ENCODE measurements at places on chromosomes 12 and 14. TPM values are rescaled to one million over a fixed set of nuclear protein-coding genes. Genes with fewer than 3 reads are reported as not detected.

- H3K36me3 ChIP-seq, result no peaks in the 10 kb centered on the region
- no peak overlapping the region for H3K27ac ChIP-seq
- H3K27me3 ChIP-seq, result no peaks in the 10 kb centered on the region
- H3K4me1 ChIP-seq, result peaks cover 26% of the 10 kb centered on the region
- no peak overlapping the region for H3K4me3 ChIP-seq
Measured at GRCh38 chr14:72439707-72440106, 454.2 kb downstream of the DPF3 start.

DNA sequence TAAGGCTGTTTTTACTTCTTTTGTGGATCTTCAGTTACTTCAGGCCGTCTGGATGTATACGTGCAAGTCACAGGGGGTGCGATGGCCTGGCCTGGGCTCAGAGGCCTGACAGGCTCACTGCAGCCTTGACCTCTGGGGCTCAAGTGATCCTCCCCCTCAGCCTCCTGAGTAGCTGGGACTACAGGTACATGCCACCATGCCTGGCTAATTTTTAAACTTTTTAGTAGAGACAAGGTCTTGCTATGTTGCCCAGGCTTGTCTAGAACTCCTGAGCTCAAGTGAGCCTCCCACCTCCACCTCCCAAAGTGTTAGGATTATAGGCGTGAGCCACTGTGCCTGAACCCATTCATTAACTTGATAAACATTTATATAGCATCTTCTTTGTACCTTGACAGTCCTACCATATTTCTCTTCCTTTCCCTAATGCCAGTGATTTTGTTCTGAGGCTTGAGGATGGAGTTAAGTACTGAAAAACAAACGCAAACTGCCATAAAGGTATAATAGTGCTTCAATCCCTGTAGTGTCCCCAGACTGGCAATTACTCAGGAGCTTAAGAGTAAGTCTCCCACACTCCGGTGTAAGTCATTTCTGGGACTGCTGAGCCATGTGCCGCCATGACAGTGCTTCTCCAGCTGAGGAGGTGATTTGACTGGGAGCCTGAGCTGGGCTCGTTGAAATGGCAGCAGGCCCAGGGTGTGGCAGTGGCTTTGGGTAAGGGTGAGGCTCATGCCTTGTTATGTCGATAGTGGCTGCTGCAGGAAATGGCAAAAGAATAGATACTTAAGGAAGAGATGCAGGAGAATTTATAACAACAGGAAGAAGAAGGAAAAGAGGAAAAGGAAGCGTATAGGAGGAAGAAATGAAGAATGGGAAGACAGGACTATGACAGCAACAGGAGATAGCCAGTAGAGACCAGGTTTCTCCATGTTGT, 43.7 kb upstream of the HECTD1 start:
- H3K4me1 ChIP-seq, result no peaks in the 10 kb centered on the region
- H3K27ac ChIP-seq, result no peak overlapping the region
- H3K27me3 ChIP-seq, result no peaks in the 10 kb centered on the region
- no peaks in the 10 kb centered on the region for H3K36me3 ChIP-seq

GRCh38 chr14:67241411-67242167, at the start of gene PALS1:
TSS of gene PALS1 (plus strand) at chr14:67241435. CDS start at chr14:67279171, 37,736 bp downstream.
- peak within 1 kb of the TSS; percentile 84 for H3K4me3 ChIP-seq
- DNase-seq, result no peak
- peak within 1 kb of the TSS; percentile 74 for H3K27ac ChIP-seq
- H3K4me1 ChIP-seq, result peaks cover 6% of the 10 kb centered on the region
- H3K36me3 ChIP-seq, result peaks cover 6% of the 10 kb centered on the region

DNA sequence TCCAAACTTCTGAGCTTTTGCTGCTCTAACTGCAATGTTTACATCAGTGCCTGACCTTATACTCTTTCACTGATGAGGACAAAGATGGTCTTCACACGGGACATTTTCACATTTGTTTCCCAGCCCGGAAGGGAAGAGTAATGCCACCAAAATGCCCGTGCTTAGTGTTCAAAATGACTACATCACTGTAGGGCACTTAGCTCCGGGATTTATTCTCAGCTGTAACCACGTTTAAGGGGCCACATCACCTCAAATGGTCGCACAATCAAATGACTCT, 2.9 kb downstream of the GSG1 start:
- peaks cover 32% of the 10 kb centered on the region for H3K4me1 ChIP-seq
- no peaks in the 10 kb centered on the region for H3K27me3 ChIP-seq
- DNase-seq, result no peak
- H3K27ac ChIP-seq, result peak overlapping the region; percentile 92
- peak overlapping the region; percentile 68 for H3K4me3 ChIP-seq
- H3K36me3 ChIP-seq, result no peaks in the 10 kb centered on the region

DNA sequence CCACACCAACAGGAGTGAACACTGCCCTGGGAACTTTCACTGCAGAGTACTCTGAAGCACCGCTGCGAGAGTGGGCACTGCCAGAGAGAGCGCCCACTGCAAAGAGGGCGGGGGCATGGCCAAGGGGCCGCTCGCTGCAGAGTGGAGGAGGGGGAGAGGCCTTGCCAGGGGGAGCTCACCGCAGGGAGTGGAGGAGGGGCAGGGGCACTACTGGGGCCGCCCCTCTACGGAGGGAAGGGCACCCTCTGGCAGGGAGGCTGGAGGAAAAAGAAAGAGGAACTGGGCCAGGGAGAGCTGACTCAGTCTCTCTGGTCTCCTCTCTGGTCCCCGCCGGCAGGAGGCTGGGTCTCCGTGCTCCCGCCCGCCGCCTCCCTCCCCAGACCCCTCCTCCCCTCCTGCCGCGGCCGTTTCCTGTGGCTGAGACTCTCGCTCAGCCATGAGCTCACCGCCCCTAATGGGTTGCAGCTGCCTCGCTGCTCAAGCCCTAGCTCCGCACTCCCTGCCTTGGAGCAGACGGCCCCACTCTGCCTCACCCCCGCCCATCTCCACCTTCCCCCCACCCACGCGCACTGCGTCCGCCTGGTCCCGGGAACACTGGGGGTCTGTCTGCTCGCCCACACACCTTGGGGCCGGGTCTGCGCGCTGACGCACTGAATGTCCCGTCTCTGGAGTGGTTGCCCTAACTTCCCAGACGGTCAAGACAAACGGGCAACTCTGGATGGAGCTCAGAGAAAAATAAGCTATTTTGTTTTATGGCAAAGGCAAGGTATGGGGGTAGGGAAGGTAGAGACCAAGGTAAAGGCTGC, 1.3 kb downstream of the ARHGEF40 start:
- peaks cover 36% of the 10 kb centered on the region for H3K27me3 ChIP-seq
- H3K27ac ChIP-seq, result no peak overlapping the region
- no peaks in the 10 kb centered on the region for H3K36me3 ChIP-seq
- peak overlapping the region; percentile 43 for H3K4me3 ChIP-seq
- peaks cover 29% of the 10 kb centered on the region for H3K4me1 ChIP-seq

- no peaks in the 10 kb centered on the region for H3K36me3 ChIP-seq
- H3K4me1 ChIP-seq, result no peaks in the 10 kb centered on the region
- no peaks in the 10 kb centered on the region for H3K27me3 ChIP-seq
- H3K4me3 ChIP-seq, result no peak overlapping the region
- no peak overlapping the region for H3K27ac ChIP-seq
Measured at GRCh38 chr12:13504074-13504473, 307.5 kb downstream of the EMP1 start.

DNA sequence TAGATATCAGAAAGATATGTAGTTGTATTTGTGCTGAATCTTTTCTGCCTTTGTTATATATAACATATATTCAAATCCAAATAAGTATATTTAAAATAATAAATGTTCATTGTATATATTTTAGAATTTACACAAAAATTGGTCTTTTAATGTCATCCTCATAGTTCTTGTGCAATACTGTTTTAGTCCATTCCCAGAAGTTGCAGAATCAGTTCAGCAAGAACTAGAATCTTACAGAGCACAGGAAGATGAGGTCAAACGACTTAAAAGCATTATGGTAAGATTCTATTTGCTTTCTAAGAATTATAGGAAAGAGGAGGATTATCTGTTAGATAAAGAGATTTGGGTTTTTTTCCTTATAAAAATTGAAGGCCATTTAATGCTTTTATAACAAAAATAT, 51.0 kb downstream of the SCFD1 start:
- no peaks in the 10 kb centered on the region for H3K27me3 ChIP-seq
- H3K36me3 ChIP-seq, result no peaks in the 10 kb centered on the region
- H3K27ac ChIP-seq, result no peak overlapping the region

- H3K36me3 ChIP-seq, result no peaks in the 10 kb centered on the region
- H3K27ac ChIP-seq, result no peak overlapping the region
- H3K4me1 ChIP-seq, result no peaks in the 10 kb centered on the region
- H3K4me3 ChIP-seq, result no peak overlapping the region
Measured at GRCh38 chr14:90137807-90138206, 76.0 kb downstream of the KCNK13 start.

- no peak overlapping the region for H3K4me3 ChIP-seq
- H3K36me3 ChIP-seq, result no peaks in the 10 kb centered on the region
- H3K27ac ChIP-seq, result no peak overlapping the region
- H3K4me1 ChIP-seq, result peaks cover 6% of the 10 kb centered on the region
Measured at GRCh38 chr14:93212432-93212831, 5.4 kb downstream of the UBR7 start.

DNA sequence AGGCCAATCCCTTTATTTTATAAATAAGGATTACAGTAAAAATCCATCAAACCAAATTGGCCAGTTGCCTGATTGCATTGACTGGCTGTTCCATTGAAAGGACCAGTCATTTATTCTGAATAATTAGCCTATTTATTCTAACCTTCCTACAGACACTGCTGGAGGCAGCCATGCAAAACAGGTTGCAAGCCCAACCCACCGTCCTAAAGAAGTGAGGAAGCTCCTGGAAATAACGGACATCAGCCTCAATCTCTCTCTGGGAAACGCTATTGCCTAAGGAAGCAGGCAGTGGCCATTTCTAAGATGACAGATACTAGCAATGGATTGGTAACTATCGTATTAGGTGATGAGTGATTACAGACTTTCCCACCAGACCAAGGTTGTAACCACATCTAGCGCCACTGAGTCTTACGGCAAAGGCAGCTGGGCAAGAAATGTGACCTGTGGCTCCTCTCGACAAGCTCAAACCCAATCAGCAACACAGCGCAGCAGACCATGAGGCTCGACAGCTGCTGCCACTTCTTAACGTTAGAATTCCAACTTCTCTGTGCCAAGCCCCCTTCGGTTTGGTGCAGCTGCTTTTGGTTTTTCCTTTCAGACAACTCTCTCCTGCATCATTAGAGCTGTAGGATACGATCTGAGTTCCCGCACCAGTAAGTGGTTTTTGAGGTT, 134.2 kb downstream of the KCNK10 start:
- no peaks in the 10 kb centered on the region for H3K36me3 ChIP-seq
- DNase-seq, result no peak
- H3K4me3 ChIP-seq, result no peak overlapping the region
- no peaks in the 10 kb centered on the region for H3K27me3 ChIP-seq
- no peaks in the 10 kb centered on the region for H3K4me1 ChIP-seq
- H3K27ac ChIP-seq, result no peak overlapping the region

DNA sequence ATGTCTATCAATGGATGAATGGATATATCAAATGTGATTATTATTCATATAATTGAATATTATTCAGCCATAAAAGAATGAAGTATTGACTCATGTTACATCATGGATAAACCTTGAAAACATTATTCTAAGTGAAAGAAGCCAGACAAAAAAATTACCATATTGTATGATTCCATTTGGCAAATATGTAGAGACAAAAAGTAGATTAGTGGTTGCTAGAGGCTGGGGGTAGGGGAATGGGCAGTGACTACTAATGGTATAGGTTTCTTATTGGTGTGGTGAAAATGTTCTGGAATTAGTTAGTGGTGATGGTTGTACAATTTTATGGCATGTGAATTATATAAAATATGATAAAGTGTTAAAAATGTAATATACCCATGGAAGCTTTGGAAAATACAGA, 31.8 kb upstream of the GNS start:
- H3K36me3 ChIP-seq, result no peaks in the 10 kb centered on the region
- no peak for DNase-seq
- H3K4me3 ChIP-seq, result no peak overlapping the region
- H3K4me1 ChIP-seq, result no peaks in the 10 kb centered on the region
- no peak overlapping the region for H3K27ac ChIP-seq
- no peaks in the 10 kb centered on the region for H3K27me3 ChIP-seq

DNA sequence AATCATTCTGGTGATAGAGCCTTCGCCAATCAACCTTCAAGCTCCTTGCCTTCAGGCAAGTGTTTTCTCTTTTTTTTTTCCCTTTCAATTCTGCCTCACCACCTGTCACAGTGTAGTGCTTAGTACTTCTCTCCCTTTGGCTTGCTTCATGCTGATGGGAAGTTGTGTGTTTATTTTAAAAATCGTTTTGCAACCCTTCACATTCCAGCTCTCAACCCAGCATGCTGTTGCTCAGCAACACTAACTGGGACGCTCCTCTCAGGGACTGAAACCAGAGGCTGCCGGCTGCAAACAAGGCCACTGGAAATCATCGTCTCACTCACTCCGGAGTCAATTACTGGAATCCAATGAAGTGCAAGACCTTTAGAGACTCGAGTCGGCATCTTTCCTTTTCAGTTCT, 342.7 kb downstream of the PRKD1 start:
- no peak overlapping the region for H3K27ac ChIP-seq
- no peaks in the 10 kb centered on the region for H3K27me3 ChIP-seq
- H3K4me3 ChIP-seq, result no peak overlapping the region

DNA sequence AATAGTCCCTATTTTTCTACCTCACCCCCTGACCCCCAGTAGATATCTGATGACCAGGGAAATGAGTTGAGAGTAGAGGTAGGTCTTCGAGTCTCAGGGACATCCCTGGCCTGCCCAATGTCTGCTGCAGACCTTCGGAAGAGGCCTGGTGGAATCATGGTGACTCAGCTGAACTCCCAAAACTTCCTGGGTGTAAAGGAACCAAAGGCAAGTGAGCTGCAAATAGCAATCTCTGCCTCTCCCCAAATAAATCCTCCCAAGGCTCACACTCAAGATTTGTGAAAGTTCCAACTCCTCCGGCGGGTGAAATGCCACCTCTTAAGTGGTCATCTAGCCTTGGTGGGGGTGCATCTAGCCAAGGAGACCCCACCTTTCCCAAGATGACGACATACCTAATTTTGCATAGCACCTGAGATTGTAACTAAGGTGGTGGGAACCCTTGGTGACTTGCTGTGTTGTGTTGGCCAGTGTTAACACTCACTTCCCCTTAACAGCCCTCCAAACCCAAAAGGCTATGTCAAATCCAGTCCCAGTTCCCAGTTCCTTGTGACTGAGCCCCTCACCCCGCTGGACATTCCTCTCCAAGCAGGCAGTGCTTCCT, 6.3 kb downstream of the ZFP36L1 start:
- no peak for DNase-seq
- no peaks in the 10 kb centered on the region for H3K36me3 ChIP-seq
- peaks cover 58% of the 10 kb centered on the region for H3K4me1 ChIP-seq
- H3K27ac ChIP-seq, result peak overlapping the region; percentile 44
- H3K4me3 ChIP-seq, result peak overlapping the region; percentile 25
- H3K27me3 ChIP-seq, result no peaks in the 10 kb centered on the region

SLC8A3 gene
- not detected for polyA plus RNA-seq
